ENCODE measurements at places on chromosomes 3 and 15.

DNA sequence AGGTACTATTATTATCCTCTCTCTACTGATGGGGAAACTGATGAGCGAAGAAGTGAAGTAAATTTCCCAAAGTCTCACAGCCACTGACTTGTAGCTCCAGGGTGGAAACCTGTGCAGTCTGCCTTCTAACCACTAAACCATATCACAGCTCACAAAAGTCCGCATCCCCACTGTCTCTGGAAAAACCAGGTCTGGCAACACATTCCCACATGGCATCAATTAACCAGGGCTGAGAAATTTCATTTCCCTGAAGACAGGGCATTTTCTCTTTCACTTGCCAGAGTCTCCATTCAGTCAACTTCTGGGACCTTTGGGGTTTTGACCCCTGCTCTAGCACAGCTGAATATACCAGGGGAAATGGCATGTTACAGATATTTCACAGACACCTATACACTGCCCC lies 26.5 kb downstream of the FBXO40 start:
- no peak for DNase-seq

- no peak for DNase-seq
These were observed 2.0 kb downstream of the SRGAP3 start for GRCh38 chr3:9247361-9247940.

GRCh38 chr3:17290894-17291293 lies 406.1 kb downstream of the PLCL2 start:
- DNase-seq, result no peak

- DNase-seq, result no peak
These were observed 7.7 kb upstream of the FGD5 start for GRCh38 chr3:14810801-14811661.

DNA sequence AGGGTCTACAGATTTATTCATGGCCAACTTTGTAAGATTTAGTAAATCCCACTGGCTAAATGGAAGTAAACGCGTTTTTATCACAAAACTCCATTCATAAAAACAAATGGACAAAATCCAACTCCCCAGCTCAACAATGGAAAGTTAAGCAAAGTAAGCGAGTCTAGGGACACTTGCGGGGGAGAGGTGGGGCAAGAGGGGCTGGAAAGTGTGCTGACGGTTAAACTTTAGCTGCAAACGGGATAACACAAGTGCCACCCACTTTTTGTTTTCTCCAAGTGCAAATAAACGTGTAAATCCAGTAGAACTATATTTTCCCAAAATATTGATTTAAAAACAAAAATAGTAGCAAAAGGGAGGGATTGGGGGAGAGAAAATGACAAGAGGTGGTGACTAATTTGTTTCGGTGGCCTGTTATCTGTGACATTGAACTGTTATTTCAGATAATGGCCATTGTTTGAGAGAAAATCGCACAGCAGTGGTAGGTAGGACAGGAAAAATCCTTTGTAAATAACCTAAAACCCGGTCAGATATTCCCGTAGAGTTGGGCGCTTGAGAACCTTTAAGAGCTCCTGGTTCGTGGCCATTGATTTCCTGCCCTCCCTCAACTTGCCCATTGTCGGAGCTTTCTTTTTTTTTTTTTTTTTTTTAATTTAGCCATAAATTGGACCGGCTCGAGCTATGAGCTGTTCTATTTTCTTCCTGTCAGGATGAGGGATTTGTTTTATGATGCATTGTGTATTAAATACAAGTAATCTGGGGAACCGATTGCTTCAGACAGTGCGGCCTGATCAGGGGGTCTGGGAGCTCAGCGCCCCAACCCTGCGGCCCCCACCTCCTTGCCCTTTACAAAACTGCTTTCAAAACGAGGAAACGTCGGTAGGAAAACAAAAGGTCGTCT lies 514.8 kb downstream of the MECOM start:
- no peak for DNase-seq
